ENCODE measurements at places on chromosomes 2 and 18. TPM values are rescaled to one million over a fixed set of nuclear protein-coding genes. Genes with fewer than 3 reads are reported as not detected.
A peak's percentile ranks its signal among the peaks of the same experiment; 100 is the strongest.

DNA sequence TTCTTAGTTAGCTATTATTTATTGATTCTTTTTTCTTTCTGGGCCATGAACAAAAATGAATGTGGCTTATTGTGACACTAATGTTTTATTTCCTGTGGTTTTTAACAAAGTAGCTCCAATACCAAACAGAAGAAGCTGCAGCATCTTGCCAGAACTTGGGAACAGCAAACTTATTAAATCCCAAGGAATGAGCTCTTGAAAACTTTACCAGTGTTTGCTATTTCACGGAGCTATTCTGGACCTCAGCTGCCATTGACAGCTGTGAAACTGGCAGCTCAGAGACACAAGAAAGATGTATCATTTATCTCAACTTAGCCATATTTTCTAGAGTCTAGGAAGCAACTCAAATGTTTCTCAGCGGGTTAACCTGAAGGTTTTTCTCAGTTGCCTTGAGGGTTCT lies 91.0 kb upstream of the NEUROD1 start:
- no peak overlapping the region for H3K27ac ChIP-seq
- H3K4me1 ChIP-seq: no peaks in the 10 kb centered on the region
- H3K36me3 ChIP-seq: no peaks in the 10 kb centered on the region
- H3K27me3 ChIP-seq: no peaks in the 10 kb centered on the region
- DNase-seq: no peak

- H3K36me3 ChIP-seq: no peaks in the 10 kb centered on the region
- peaks cover 45% of the 10 kb centered on the region for H3K4me1 ChIP-seq
- H3K4me3 ChIP-seq: no peak overlapping the region
- no peak for DNase-seq
Measured at GRCh38 chr2:98915751-98916358, 20.2 kb downstream of the CRACDL start.

GRCh38 chr18:45997700-45998151 lies 30.6 kb upstream of the EPG5 start:
- no peak overlapping the region for H3K4me3 ChIP-seq
- H3K27ac ChIP-seq: no peak overlapping the region
- no peaks in the 10 kb centered on the region for H3K4me1 ChIP-seq
- H3K36me3 ChIP-seq: no peaks in the 10 kb centered on the region
- no peaks in the 10 kb centered on the region for H3K27me3 ChIP-seq
- DNase-seq: no peak

DNA sequence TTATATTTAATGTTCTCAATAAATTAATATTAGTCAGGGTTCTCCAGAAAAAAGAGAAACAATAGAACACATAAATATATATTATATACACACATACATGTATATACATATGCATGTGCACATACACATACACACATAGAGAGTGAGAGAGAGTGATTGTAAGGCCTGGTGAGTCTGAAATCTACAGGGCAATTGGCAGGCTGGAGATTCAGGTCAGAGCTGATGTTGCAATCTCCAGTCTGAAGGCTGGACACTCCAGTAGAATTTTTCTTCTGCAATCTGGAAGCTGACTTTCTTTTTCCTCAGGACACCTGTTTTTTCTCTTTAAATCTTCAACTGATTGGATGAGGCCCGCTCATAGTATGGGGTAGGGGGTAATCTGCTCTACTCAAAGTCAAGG lies 3.2 kb downstream of the TMEM182 start:
- H3K36me3 ChIP-seq: no peaks in the 10 kb centered on the region
- no peaks in the 10 kb centered on the region for H3K27me3 ChIP-seq
- H3K4me1 ChIP-seq: no peaks in the 10 kb centered on the region
- no peak overlapping the region for H3K27ac ChIP-seq
- H3K4me3 ChIP-seq: no peak overlapping the region

DNA sequence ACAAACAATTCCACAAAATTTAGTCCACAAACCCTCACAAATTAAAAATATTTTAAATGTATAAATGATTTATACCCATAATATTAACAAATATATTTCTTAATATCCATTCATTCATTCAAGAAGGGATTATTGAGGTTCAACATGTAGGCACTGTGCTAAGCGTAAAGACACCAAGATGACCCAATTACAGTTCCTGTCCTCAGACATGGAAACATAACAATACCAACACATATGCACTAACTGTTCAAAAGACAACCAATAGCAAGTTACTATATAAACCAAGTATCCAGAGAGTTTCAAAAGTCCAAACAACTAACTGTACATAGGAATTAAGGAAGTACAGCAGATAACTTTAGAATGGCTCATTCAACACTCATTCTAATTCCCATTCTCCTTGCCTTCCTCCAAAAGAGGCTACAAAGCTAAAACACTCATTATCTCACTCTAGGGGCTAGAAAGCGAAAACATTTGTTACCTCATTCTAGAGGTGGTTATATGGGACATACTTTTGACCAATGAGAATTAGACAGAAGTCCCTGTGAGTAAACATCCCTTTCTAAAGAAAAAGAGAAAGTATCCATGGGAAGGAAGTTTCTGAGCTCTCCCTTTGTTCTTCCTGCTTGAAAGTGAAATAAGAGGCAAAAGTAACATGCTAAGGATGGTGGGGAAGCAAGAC lies 292.4 kb downstream of the ZEB2 start:
- H3K36me3 ChIP-seq: no peaks in the 10 kb centered on the region
- H3K27ac ChIP-seq: no peak overlapping the region
- no peak for DNase-seq
- no peaks in the 10 kb centered on the region for H3K4me1 ChIP-seq

DNA sequence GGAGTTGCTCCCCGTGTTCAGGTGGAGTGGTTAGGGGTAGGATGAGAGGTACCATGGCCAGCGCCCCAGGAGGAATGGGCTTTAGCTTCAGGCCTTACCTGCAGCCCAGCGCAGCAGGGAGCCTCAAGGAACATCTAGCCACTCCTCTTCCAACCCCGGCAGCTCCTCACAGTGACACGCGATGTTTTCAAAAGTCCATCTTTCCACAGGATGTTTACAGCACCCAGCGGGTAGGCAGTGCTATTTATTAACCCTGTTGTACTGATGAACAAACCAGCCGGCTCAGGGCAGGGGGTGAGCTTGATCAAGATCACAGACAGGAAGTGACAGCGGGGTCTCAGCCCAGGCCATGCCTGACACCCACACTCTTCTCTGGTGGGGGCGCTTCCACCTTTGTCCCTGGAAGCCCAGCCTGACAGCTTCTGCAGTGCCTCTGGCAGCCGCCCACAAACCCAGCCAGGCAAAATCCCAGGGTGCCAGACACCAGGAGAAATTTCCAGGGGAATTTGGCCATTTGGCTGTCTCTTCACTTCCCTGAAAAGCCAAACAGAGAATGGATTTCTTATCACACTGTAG lies 18.4 kb upstream of the PRLH start:
- peaks cover 8% of the 10 kb centered on the region for H3K4me1 ChIP-seq
- DNase-seq: no peak
- H3K36me3 ChIP-seq: no peaks in the 10 kb centered on the region

- H3K4me3 ChIP-seq: no peak overlapping the region
- H3K4me1 ChIP-seq: no peaks in the 10 kb centered on the region
Measured at GRCh38 chr18:79339094-79339908, 56.4 kb upstream of the NFATC1 start.

DNA sequence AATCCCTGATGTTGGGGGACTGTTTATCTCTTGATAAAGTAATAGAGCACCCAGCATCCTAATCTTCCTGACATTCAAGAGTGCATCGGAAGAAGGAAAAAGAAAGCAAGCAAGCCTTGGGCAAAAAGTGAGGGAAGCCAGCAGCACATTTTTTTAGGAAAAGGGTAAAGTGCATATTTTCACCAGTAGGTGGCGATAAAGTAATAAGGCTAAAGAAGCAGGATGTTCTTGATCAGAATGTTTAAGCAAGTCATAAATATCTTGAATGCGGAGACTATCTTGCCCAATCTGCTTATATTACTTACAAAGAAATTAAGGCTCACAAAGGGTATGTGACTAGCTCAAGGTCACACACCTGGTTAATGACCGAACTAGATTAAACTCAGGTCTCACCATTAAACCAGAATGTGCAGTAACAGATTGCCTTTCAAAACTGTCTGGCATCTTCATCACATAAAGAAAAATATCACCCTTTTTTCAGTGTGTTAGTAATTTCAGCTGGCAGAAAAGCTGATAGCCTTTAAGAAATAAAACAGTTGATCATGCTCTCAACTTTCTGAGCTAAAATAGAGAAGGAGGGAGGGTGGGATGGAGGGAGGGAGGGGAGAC lies 83.8 kb downstream of the VIT start:
- no peaks in the 10 kb centered on the region for H3K27me3 ChIP-seq
- no peaks in the 10 kb centered on the region for H3K36me3 ChIP-seq
- peaks cover 5% of the 10 kb centered on the region for H3K4me1 ChIP-seq
- peak; percentile 86 for DNase-seq
- no peak overlapping the region for H3K4me3 ChIP-seq
- no peak overlapping the region for H3K27ac ChIP-seq

Gene TFPI
- 99.0 TPM for total RNA-seq

Gene EML4
- 68.8 TPM for total RNA-seq

Gene UGT1A3
- not detected for total RNA-seq

Gene MERTK
- total RNA-seq: 16.8 TPM

Gene TRIM43
- 0.59 TPM for total RNA-seq

Gene HOXD10
- not detected for total RNA-seq

Gene PLEK
- 12.3 TPM for total RNA-seq

Gene IL36G
- 0.28 TPM for total RNA-seq
